ENCODE measurements at places on chromosomes 6 and 20.

DNA sequence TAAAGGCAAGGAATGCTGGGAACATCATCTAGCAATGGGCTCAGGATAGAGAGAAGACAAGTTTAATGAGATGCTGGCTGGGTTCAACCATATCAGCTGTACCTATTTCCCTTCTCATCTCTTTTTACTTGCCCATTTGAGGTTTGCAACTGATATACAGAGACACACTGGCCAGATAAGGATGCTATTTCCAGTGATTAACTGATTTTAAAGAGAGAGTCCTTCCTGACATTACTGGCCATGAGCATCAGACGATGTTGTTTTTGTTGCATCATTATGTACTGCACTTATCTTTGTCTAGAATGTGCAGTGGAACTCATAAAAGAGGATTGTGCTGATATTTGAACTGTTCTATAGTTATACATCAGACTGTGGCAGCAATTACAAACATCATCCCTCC is 252.7 kb downstream of the BTBD3 start:
- DNase-seq = no peak

DNA sequence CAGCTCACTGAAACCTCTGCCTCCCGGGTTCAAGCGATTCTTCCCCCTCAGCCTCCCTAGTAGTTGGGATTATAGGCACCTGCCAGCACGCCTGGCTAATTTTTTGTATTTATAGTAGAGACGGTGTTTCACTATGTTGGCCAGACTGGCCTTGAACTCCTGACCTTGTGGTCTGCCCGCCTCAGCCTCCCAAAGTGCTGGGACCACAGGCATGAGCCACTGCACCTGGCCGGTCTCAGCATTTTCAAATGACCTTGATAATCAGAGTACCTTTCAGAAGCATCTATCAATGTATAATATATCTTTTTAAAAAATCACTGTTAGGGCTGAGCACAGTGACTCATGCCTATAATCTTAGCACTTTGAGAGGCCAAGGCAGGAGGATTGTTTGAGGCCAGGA is 143.0 kb downstream of the DOK5 start:
- no peak for DNase-seq

DNA sequence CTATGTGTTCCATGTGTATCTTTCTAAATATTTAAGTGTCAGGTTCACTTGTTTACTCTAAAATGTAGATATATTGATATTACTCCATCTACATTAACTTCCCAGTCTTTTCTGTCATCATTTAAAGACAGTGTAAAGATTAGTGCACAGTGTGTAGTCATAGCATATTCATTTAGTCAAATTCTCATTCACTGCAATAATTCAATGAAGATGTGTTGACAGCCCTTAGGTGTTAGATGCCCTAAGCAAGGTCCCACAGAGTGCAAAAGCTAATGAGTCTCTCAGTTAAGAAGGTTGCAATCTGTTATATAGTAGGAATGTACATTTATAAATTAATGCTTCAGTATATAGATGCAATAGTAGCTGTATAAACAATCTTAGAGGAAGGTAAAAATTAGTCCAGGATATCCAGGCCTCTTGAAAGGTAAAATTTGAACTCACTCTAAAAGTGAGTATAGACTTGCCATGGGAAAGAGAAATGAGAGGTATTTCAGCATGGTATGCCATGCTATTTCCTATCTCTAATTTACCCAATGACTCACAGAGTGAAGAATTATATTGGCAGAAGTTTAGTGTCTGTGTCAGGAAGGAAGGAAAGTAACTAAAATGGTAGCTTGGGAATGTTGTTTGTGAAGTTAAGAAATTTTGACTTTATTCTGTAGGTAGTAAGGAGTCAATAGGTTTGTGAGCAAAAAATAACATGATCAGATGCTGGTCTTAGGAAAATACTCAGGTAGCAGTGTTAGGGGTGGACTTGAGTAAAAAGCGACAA is 969.9 kb upstream of the CITED2 start:
- no peak for DNase-seq

DNA sequence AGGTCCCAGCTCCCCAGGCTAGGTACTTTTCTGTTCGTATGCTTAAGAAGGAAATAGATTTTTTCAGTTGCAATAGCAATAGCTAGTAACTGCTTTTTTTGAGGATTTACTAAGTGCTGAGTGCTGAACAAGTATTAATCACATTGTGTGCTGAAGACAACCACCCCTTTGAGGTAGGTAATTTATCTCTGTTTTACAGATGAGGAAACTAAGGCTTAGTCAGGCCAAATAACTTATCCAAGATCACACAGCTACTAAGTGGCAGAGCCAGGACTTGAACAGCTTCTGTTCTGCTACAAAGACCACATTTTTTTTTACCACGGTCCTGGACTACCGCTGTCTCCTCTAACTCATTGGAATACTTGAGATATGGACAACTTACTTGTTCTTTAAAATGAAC is 39.8 kb downstream of the LRRN4 start:
- DNase-seq = no peak

GRCh38 chr6:10576226-10576625 is 55.1 kb downstream of the GCNT2 start:
- DNase-seq = no peak

Data from kidney epithelial cell (primary cell).